T-cell (primary cell): ENCODE measurements at places on chromosomes 3 and 15. TPM values are rescaled to one million over a fixed set of nuclear protein-coding genes. Genes with fewer than 3 reads are reported as not detected.

DNA sequence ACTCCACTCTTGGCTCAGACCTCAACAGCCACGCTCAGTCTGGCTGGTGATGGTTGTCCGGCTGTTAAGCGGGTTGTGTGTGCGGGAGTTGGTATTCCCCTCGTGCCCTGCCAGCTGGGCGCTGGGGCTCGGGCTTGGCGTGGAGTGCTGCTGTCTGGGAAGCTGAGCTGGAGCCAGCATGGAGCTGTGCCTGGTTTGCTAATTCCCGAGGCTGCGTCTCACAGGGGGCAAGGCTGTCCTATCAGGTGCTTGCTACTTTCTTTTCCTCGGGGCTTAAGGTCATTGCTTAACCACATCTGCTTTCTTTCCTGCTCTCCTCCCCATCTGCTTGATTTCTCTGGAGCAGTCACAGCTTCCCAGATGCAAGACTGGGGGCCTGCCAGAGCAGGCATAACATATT is 29.9 kb downstream of the PDIA5 start:
- no peak overlapping the region for H3K27ac ChIP-seq
- H3K36me3 ChIP-seq: peaks cover 2% of the 10 kb centered on the region
- no peaks in the 10 kb centered on the region for H3K27me3 ChIP-seq
- H3K4me1 ChIP-seq: peaks cover 2% of the 10 kb centered on the region

- peaks cover 28% of the 10 kb centered on the region for H3K4me1 ChIP-seq
- H3K27me3 ChIP-seq: no peaks in the 10 kb centered on the region
- H3K27ac ChIP-seq: no peak overlapping the region
- no peak overlapping the region for H3K4me3 ChIP-seq
- DNase-seq: no peak
Measured at GRCh38 chr3:9169326-9169725, 80.1 kb downstream of the SRGAP3 start.

- H3K27ac ChIP-seq: no peak overlapping the region
- H3K36me3 ChIP-seq: no peaks in the 10 kb centered on the region
- no peak for DNase-seq
- H3K4me3 ChIP-seq: no peak overlapping the region
- no peaks in the 10 kb centered on the region for H3K4me1 ChIP-seq
Measured at GRCh38 chr3:34872406-34872805, 766.9 kb upstream of the ARPP21 start.

GRCh38 chr3:183185696-183186095 is 23.2 kb upstream of the LAMP3 start:
- no peak for DNase-seq
- no peak overlapping the region for H3K27ac ChIP-seq
- no peaks in the 10 kb centered on the region for H3K4me1 ChIP-seq
- no peaks in the 10 kb centered on the region for H3K27me3 ChIP-seq
- no peaks in the 10 kb centered on the region for H3K36me3 ChIP-seq

DNA sequence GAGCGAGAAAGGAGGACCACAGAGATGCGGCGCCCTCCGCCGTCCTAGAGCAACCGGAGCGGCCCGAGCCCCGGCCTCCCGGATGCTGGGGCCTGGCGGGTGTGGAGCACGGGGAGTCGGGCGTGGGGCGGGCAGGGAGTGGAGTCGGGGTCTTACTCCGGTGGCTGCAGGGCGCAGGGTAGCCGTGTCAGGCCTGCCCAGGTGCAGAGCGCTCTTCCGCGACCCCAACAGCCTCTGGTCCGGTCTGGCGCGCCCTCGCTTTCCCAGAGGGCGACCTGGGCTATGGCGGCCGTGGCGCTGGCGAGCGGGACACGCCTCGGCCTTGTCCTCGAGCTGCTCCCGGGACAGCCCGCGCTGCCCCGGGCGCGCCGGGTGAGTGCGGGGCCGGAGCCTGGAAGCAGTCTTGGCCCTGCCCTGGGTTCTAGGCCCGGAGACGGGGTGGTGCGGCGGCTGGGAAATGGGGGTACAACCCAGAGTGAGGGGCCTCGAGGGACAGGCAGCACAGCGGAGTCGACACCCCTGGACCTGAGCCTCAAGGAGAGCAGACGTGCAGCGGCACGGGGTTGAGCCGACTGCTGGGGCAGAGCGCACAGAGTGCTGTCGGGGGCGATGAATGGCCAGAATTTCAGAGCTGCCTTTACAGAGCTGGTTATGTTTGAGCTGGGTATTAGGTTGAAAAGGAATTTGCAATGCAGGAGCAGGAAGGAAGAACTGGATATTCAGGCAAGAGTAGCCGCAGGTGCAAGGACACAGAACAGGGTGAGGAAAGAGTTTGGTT is at the start of gene ZNF662:
ZNF662 (plus strand) TSS at position 73 of the 778 bp plus-strand sequence. CDS start 1,973 bp downstream, outside the sequence.
- peaks cover 27% of the 10 kb centered on the region for H3K27me3 ChIP-seq
- peak; percentile 23 for DNase-seq
- H3K27ac ChIP-seq: no peak within 1 kb of the TSS

DNA sequence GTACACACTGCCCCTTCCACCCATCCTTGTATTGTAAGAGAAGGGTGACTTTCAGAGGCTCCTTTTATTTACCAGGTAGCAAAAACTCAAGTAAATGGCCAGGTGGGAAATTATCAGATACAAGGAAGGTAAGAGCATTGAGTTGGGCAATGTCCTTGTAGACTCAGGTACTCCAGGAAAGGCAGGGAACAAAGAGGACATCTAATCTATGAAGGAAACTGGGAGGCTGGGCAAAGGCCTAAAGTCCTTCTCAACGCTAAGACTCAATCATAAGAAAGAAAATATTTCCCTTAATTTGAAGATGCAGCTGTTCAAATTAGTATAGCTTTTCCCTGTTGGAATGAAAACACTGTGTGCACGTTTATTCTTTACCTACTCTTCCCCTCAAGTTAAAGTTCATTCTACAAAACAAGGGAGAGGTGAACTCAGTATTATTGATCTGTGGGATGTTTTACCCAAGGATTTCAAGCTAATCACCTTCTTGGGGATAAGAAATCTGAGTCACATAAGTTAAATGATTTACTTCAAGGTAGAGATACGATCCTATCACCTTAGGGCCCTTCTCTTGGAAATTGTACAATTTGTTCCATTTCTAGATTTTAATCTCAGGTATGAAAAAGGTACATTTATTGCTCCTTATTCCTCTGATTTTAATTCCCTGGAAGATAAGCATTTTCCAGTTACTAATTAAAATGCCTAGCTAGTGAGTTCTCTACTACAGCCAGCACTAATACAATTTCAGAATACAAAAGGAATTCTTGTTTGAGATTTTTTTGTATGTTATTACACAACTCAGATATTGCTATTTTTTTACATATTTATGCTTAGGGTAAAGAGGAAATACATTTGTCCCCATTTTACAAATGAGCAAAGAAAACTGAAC is 80.6 kb downstream of the PLD1 start:
- no peaks in the 10 kb centered on the region for H3K4me1 ChIP-seq
- H3K27ac ChIP-seq: no peak overlapping the region
- H3K27me3 ChIP-seq: no peaks in the 10 kb centered on the region
- H3K36me3 ChIP-seq: no peaks in the 10 kb centered on the region
- DNase-seq: no peak

EFCC1 gene
- total RNA-seq: 0.43 TPM

CCDC13 gene
- total RNA-seq: 2.1 TPM
